Mucosa of descending colon (tissue), 3 donors: ENCODE measurements at places on chromosomes 3 and 15. TPM values are rescaled to one million over a fixed set of nuclear protein-coding genes. Genes with fewer than 3 reads are reported as not detected.

CKMT1B gene
- total RNA-seq, result 105 TPM

LRTM1 gene
- total RNA-seq, result not detected

MCCC1 gene
- 32.8 TPM for total RNA-seq

ALDH1L1 gene
- total RNA-seq, result 27.4 TPM

PKM gene
- total RNA-seq, result 450 TPM
